CD4-positive, alpha-beta T cell treated with Interleukin-2 at 100 ng/mL for 4 hours (primary cell): ENCODE measurements at places on chromosomes 12 and 14.

- no peak for DNase-seq
Measured at GRCh38 chr12:12016284-12017100, 54.2 kb upstream of the BCL2L14 start.

DNA sequence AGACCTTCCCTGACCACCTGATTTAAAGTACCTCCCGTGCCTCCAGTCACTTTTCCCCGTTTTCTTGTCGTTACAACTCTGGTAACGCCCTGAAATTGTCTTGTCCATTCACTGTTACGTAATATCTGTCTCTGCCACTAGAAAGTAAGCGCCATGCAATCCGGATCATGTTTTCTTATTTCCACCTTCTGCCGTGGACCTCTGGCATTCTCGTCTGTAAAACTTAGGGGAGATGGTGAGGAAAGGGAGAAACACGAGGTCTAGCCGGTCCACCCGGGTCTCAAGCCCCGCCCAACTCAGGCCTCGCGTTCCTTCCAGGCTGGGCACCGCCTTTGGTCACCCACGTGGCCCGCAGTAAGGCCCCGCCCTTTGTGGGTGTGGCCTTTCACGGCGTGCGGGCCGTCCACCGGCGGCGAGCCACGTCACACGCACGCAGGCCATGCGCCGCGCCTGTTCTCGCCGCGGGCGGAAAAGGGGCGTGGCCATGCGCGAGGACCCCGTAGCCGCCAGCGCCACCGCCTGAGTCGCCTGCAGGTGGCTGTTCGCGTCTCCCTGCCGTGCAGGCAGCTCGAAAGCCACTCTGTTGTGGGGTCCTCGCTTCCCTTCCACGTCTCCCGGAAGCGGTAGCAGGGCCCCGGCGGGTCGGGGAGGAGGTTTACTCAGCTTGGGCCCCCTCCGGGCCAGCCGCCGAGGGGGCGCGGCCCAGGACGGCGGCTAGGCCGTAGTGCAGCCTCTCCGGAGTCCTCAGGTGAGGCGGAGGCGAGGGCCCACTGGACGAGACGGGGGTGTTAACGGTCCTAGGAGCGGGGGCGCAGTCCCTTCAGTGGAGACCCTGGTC lies at the start of gene GOLGA5:
Gene GOLGA5 (plus strand): TSS at position 597 of the 838 bp plus-strand sequence. CDS start 3,133 bp downstream, outside the sequence.
- DNase-seq, result peak; percentile 99

- no peak for DNase-seq
Measured at GRCh38 chr12:69096669-69097335, 142.6 kb upstream of the CPSF6 start.

DNA sequence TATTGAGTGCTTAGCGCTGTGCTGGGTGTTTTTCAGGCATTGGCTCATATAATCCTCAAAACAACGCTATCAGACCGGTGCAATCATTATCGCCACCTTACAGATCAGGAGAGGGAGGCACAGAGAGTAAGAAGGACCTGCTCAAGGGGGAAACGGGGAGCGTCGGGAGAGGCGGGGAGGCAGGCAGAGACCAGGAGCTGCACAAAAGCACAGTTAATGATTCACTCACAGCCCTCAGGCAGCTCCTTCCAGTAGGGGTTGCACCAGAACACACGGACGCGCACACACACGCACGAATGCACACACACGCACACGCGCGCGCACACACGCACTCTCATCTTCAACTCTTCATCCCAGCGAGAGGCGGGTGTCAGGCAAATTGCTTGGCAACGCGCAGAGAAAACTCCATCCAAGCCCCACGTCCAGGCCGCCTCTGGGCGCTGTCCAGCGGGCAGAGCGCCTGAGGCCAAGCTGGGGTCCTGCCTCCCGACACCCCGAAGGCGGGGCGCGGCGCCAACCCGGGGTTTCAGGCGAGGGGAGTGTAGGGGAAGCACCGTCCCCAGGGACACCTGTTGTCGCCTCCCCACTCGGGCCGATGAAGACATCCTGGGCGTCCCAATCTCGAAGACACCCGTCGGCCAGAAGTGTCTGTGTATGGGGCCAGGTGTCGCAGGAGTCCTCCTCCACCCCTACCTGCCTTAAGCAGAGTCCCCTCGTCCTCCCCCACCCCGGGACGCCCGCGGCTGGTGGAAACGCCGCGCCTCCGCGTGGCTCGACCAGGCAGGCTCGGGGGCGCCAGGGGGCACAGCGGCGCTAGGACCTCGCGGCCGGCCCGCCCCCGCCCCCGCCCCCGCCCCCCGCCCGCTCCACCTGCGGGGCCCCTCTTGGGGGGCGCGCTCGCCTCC lies 35.5 kb upstream of the STON2 start:
- DNase-seq, result peak; percentile 6

- peak; percentile 13 for DNase-seq
Measured at GRCh38 chr12:6697584-6698351, 2.8 kb downstream of the PIANP start.

GRCh38 chr12:80161612-80162011 lies 62.3 kb downstream of the OTOGL start:
- no peak for DNase-seq

GRCh38 chr12:3336606-3337311 lies 154.2 kb upstream of the PRMT8 start:
- no peak for DNase-seq

- DNase-seq, result no peak
Measured at GRCh38 chr14:79972230-79972629, 239.1 kb downstream of the DIO2 start.

DNA sequence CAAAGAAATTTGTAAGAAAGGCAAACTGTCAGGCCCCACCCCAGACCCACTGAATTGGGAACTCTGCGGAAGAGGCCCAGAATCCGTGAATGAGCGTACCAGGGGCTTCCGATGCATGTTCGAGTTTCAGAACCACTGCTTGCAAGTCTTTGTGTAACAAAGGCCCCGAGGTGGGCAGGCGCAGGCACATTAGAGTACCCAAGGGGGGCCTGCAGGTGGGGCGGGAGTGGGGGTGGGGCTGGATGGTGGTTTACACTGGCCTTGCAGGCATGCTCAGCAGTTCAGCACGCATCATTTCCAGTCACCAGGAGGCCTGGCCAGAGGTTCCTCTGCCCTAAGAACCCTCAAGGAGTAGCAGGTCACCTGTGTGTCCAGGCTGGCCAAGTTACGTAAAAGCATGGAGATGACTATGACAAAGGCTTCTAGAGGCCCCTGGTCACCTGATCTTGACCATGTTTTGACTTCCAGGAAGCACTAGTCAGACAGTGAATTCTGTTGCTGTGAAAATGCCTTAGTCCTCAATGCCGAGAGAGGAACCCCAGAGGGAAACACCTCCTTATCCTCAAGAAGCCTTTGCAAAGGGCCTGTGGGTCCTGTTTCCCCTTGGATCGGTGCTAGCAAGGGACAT lies 33.2 kb upstream of the IRF2BPL start:
- no peak for DNase-seq

DNA sequence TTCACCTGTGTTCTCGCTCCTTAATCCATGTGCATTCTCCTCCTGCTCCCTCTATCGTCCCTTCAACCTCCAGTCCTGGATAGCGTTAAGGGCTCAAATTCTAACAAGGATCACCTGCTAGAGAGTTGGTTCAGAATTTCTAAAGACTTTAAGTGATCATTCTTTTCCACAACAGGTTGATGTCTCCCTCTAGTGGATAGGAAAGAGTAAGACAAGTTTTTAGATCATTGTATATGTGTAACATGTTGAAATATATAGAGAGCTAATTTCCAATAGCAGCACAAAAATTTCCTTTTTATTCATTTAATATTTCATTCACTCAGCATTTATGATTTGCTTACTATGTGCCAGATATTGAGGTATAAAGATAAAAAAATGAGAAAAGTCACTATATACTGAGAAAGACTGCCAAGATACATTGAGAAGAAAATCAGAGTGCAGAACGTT lies 9.3 kb upstream of the ESR2 start:
- peak; percentile 58 for DNase-seq

GRCh38 chr14:75450381-75451276 lies 22.8 kb downstream of the JDP2 start:
- no peak for DNase-seq

GRCh38 chr12:96241846-96242256 lies 47.7 kb downstream of the ELK3 start:
- peak; percentile 93 for DNase-seq

DNA sequence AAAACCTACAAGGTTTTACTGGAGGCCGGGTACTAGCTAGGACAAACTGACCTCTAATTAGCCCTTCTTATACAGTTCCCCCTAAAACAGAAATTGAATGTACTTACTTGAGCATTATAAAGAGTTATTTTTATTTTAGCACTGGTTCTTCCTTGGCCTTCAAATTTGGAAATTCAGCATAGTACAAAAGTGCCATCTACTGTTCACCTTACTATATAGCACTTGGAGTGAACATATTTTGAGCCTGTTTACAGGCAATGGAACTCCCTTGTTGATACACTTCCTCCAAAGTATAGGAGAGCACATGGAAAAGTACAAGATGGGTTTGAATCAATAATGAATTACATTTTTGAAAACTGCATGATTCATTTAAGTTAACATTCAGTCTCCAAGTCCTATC lies 3.9 kb upstream of the POC1B start:
- DNase-seq, result peak; percentile 69

DNA sequence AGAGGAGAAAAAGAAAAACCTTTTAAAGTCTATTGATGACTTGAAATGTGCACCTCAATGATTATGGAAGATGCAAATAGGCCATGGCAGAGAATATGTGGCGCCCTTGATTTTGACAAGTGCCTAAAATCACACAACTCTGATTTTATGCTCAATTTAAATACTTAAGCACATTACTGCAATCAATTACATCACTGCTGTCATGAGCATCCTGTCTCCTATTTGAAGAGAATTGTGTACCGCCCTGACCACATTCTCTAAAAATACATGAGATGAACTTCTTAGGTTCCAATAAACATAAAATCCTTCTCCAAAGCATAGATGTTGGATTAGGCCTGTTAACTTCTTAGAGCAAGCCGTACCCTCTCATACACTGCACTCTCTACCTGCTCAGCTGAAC lies 1.6 kb downstream of the TXNDC16 start:
- no peak for DNase-seq

- no peak for DNase-seq
Measured at GRCh38 chr14:99644723-99645544, at the start of gene HHIPL1. HHIPL1 (plus strand) TSS chr14:99645129; CDS start chr14:99645208, 79 bp downstream.

- DNase-seq, result no peak
Measured at GRCh38 chr12:100688451-100688864, 106.1 kb upstream of the ANO4 start.

DNA sequence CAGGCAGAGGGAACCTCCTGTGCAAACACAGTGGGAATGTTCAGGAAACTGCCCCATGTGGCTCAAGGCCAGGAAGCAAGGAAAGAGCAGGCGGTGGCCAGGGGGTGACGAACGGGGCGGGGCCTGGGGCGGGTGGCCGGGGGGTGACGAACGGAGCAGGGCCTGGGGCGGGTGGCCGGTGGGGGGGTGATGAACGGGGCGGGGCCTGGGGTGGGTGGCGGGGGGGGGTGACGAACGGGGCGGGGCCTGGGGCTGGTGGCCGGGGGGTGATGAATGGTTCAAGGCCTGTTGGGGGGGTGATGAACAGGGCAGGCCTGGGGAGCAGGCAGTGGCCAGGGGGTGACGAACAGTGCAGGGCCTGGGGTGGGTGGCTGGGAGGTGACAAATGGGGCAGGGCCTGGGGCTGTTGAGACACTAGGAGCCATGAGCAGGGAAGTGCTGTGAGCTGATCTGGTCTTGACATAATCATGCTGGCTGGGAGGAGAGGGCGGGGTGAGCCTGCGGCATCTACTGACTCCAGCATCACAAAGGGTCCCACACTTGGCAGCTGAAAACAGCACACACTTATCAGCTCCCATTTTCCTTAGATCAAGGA lies 62.7 kb upstream of the FBRSL1 start:
- DNase-seq, result no peak

GRCh38 chr14:75167325-75167724 lies 9.1 kb downstream of the TMED10 start:
- no peak for DNase-seq

- DNase-seq, result no peak
Measured at GRCh38 chr14:82694820-82695219, 1161.2 kb upstream of the SEL1L start.
